ENCODE measurements at places on chromosomes 4 and X.

- no peak for DNase-seq
These were observed 41.2 kb upstream of the ZMAT1 start for GRCh38 chrX:101973066-101973465.

DNA sequence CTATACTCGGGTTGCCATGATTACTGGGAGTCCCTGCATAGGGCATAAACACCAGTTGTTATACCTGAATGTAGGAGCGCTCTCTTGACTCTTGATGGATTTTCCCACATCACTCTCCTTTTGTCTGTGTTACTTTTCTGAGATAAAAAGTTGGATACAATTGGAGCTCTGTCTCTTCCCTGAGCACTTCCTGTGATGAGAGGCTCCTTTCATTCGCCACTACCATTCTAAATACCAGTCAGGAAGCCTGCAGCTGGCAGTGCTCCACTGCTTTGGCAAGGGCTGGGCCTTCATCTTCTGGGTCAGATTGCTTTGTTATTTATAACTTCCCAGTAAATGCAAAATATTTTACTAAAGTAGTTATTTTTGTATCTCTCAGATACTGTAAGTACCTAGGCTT, 13.9 kb downstream of the TCEANC start:
- no peak for DNase-seq

DNA sequence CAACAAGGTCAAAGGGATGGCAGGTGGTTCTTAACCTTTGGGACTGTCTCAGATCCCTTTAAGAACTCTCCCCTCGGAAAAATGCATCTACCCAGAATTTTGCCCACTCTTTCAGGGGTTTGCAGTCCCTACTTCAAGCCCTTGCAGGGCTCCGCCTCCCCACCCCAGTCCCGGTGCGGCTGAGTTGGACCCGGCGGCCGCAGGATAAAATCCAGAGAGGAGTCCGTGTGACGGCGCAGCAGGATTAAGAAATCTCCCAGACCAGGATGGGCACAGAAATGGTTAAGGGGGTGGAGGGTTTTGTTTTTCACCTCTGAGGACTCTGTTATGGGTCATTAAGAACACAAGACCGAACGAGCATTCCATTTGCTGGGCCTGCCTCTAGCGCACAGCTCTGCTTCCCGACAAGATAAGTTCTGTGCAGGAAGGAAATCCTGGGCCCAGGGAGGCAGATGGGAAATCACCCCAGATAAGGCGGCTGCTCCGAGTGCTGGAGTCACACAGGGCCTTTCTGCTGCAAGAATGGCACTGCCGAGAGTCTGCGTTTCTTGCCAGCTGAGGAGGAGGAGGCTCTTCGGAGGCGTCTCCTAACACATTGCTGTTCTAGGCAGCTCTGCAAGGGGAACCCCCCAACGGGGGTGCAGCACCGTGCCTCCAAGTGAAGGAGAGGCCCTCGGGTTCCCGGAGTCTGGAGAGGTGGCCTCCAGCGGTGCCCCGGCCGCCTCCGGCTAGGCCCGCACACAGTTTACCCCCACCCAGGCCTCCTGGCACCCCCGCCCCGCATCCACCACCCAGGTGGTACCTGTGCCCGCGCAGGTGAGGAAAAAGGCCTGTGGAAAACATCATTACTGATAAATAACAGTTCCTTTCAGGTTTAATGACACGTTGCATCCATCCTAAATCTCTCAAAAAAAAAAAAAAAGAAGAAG, 277.6 kb downstream of the BCOR start:
- no peak for DNase-seq

DNA sequence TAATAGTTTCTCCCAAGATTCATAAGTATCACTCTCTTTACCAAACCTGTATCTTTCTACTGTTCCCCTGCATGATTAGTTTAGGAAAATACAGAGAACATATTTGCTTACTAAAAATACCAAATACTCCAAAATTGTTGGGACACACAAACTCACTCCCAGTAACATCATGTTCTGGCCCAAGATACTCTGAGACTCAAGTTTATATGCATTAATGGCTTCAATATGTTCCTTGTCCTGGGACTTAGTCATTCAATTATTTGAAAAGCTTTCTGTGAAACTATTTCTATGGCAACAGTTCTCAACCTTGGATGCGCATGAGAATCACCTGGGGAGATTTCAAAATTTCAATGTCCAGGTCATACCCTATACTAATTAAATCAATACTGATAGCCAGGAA, 138.9 kb upstream of the PTCHD1 start:
- no peak for DNase-seq

DNA sequence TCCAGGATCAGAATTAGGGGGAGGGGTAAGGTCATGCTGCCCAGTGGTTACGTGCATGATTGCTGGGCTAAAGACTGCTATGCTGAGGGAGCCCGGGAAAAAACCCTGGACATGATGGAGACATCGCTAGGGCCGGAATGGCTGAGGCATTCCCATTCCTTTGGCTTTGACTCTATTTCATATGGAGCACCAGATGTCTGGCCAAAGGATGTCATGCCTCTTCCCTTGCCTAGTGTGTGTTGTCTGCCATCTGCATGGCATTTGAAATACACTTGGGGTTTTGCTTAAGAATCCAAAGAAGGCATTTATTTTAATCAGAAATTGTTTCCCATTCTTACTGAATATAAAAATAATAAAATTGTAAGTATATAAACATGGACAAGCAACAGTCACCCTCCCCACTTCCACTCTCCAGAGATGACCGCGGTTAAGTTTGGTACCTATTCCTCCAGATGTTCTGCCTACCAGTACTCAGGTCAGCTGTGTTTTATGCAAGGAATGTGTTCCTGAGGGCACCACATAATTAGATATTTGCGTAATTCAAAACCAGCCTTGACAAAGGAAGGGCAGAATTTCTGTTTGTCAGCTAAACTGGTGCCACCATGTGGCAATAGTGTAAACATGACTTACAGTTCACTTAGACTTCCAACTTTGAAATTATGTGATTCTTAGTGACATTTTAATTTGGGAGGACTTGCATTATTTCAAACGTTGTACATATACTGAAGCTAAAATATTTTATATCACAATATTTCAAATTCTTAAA, 105.9 kb downstream of the CT47B1 start:
- peak; percentile 19 for DNase-seq

- no peak for DNase-seq
These were observed 37.9 kb downstream of the RAP2C start for GRCh38 chrX:132181364-132181763.
